ENCODE measurements at places on chromosomes 1 and 21. TPM values are rescaled to one million over a fixed set of nuclear protein-coding genes. Genes with fewer than 3 reads are reported as not detected.

Gene FMO3
- polyA plus RNA-seq, result 0.16 TPM

Gene PHF13
- 24.3 TPM for polyA plus RNA-seq

Gene CFHR1
- 4.3 TPM for polyA plus RNA-seq

Gene CATSPERE
- polyA plus RNA-seq, result 2.1 TPM

Gene STRIP1
- polyA plus RNA-seq, result 56.8 TPM

Gene RBP7
- polyA plus RNA-seq, result 38.9 TPM

Gene S100A8
- 15.1 TPM for polyA plus RNA-seq

Gene FAM43B
- 2.0 TPM for polyA plus RNA-seq

Gene MORN1
- 21.2 TPM for polyA plus RNA-seq

Gene C4BPA
- 0.75 TPM for polyA plus RNA-seq

Gene ATAD3B
- 28.0 TPM for polyA plus RNA-seq

Gene SMIM12
- polyA plus RNA-seq, result 30.9 TPM

Gene EBNA1BP2
- polyA plus RNA-seq, result 71.9 TPM

Gene ATAD3C
- 3.1 TPM for polyA plus RNA-seq

Gene PDZK1
- 161 TPM for polyA plus RNA-seq

Gene OR2M3
- polyA plus RNA-seq, result 0.02 TPM

Gene TAS1R1
- polyA plus RNA-seq, result 0.05 TPM

Gene AKNAD1
- not detected for polyA plus RNA-seq

Gene ARPC5
- polyA plus RNA-seq, result 163 TPM

Gene PTGER3
- 60.0 TPM for polyA plus RNA-seq

Gene RCAN1
- 33.6 TPM for polyA plus RNA-seq

Gene EMC1
- polyA plus RNA-seq, result 56.1 TPM

Gene SPRR2F
- polyA plus RNA-seq, result not detected

Gene STPG1
- 12.6 TPM for polyA plus RNA-seq

Gene CFAP74
- 0.68 TPM for polyA plus RNA-seq

Gene LCE6A
- polyA plus RNA-seq, result not detected

Gene MX2
- 0.94 TPM for polyA plus RNA-seq

Gene WDR64
- polyA plus RNA-seq, result 0.20 TPM

Gene NCMAP
- 0.81 TPM for polyA plus RNA-seq

Gene TPR
- 120 TPM for polyA plus RNA-seq

Gene CYP4B1
- polyA plus RNA-seq, result 2.4 TPM

Gene VASH2
- 26.7 TPM for polyA plus RNA-seq

Gene PROK1
- 0.96 TPM for polyA plus RNA-seq

Gene PADI1
- polyA plus RNA-seq, result 0.03 TPM

Gene COL11A1
- polyA plus RNA-seq, result 4.3 TPM

Gene OLIG1
- polyA plus RNA-seq, result 0.20 TPM

Gene USP24
- 36.7 TPM for polyA plus RNA-seq

Gene PLA2G4A
- polyA plus RNA-seq, result 9.4 TPM

Gene SLC45A3
- polyA plus RNA-seq, result 8.2 TPM

Gene CR1L
- polyA plus RNA-seq, result 1.2 TPM

Gene GUCA2A
- not detected for polyA plus RNA-seq

Gene NEK7
- 50.5 TPM for polyA plus RNA-seq

Gene CFHR5
- not detected for polyA plus RNA-seq

Gene RTCA
- polyA plus RNA-seq, result 30.6 TPM

Gene CYYR1
- polyA plus RNA-seq, result 61.5 TPM

Data from left renal cortex interstitium (tissue), 4 donors.